ENCODE measurements at places on chromosomes 2 and 18.

DNA sequence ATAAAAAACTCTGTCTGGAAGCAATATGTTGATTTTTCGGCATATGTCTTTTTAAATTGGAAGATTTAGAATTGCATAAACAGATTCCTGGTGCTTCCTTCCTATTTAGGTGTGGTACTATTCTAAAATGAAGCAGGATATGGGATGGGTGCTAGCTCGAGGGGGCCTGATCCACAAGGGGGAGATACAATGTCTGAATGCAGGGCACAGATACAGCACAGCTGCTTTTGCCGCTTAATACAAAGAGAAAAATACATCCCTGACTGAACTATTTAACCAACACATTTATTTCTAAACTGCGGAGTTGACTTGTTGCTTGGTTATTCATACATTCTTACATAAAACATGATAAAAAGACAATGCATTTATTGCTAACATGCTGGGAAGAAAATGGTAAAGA is 169.1 kb downstream of the TMEFF2 start:
- DNase-seq: no peak

DNA sequence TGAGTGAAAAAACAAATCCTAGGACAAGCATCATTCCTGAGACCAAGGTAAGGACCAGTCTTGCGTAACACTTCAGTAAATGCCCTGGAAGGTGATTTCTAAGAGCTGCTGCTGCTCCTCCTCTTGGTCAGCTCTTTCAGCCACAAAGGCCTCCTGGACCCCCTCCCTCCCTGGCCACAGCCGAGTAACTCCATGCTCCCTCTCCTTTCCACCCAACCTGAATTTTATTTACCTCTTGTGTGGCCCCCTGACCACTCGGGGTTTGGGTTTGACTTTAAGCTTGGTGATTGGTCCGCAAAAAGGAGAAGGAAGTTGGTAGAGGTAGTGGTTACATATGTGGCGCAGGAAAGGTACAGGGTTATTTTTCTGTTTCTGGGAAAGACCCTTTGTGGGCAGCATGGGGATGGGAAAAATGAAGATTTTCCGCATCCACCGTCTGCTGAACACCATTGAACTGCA is 9.2 kb downstream of the HTRA2 start:
- no peak for DNase-seq

DNA sequence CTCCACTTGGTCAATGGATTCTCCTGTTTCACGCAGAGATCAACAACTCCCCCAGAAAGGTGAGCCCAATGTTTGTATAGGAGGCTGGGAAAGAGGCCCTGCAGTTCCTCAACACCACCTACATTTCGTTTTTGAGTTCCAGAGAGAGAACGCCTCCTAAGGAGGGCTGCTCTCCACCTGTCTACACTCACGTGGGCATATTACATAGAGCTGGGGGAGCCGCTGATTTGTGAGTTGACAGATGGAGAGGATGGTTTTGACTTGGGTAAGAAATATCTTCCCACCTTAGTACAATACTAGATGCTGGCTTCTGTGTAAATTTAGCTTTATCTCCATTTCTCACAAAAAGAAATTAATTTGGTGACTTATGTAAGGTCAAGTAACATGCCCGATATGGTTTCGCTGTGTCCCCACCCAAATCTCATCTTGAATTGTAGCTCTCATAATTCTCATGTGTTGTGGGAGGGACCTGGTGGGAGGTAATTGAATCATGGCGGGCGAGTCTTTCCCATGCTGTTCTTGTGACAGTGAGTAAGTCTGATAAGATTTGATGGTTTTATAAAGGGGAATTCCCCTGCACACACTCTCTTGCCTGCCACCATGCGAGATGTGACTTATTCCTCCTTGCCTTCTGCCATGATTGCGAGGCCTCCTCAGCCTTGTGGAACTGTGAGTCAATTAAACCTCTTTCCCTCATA is 274.5 kb upstream of the PXDN start:
- DNase-seq: no peak

GRCh38 chr2:118665784-118666529 is 181.5 kb downstream of the EN1 start:
- DNase-seq: no peak

DNA sequence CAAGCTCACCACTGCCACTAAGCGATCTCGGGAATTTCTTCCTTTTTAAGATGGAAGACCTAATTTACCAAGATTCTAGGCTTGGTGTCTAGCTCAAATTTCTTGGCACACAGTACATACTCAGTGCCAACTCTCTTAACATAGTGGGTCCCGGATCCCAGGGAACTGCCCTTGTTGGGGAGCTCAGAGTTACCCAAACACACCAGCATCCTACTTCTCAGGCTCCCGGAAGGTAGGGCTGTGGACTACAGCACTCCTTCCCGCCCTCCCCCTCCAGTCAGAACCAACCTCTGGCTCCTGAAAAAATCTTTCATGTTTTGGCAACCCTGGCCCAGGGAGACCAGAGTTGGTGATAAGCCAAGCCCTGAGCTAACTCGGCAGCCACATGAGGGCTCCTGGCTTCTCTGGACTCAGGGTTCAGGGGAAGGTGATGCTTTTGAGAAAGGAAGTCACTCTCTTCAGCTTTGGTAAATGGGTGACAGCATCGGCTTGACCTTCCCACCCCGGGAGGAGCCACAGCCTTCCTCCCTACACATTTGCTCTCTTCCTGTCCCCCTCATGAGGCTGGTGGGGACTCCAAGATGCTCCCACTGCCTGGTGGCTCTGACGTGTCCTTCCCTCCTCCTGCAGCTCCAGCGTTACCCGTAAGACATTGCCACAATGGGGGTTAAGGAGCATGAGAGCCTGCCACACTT is 8.8 kb downstream of the ODC1 start:
- DNase-seq: no peak

DNA sequence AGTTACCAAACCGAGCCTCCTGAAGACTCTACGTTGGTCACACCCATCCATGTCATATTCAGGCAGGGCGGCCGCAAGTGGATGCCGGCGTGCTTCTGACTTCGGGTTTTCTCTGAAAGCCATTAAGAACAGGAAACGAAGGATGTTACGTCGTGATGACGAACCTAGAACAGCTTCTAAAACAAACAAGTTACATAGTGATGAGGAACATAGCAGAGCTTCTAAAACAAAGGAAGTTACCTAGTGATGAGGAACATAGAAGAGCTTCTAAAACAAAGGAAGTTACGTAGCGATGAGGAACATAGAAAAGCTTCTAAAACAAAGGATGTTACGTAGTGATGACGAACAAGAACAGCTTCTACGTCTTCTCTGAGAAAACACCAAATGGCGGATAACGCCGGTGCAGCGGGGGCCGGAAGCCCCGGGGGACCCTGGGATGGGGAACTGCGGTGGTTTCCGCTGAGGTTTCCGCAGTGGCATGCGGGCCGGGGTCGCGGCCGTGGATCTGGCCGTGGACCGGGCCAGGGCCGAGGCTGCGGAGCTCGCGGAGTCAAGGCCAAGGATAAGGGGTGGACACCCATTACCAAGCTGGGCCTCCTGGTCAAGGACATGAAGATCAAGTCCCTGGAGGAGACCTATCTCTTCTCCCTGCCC is 141.1 kb downstream of the SOCS6 start:
- no peak for DNase-seq

- no peak for DNase-seq
These were observed 62.1 kb downstream of the NUP35 start for GRCh38 chr2:183186296-183186695.

GRCh38 chr2:64276417-64277095 is 132.3 kb upstream of the PELI1 start:
- no peak for DNase-seq

- no peak for DNase-seq
These were observed 834 bp downstream of the PDCL3 start for GRCh38 chr2:100563407-100564247.

DNA sequence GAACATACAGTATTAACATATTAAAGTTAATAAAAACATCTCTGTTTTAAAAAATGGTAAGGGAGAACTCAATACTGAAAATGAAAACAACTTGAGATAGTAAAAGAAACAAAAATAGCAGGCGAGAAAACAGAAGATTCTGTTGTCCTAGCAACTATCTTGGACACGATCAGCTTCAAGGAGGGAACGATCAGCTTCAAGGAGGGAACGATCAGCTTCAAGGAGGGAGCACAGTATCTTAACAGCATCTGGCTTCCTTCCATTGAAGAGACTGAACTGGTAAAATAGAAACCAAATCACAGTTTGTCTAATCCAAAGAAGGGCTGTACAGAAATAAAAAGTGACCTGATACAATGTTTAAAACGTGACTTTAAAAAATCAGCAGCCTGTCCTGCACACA is 51.8 kb downstream of the NDUFA10 start:
- no peak for DNase-seq

- no peak for DNase-seq
These were observed 250 bp downstream of the ACTR1B start for GRCh38 chr2:97663626-97663961.

DNA sequence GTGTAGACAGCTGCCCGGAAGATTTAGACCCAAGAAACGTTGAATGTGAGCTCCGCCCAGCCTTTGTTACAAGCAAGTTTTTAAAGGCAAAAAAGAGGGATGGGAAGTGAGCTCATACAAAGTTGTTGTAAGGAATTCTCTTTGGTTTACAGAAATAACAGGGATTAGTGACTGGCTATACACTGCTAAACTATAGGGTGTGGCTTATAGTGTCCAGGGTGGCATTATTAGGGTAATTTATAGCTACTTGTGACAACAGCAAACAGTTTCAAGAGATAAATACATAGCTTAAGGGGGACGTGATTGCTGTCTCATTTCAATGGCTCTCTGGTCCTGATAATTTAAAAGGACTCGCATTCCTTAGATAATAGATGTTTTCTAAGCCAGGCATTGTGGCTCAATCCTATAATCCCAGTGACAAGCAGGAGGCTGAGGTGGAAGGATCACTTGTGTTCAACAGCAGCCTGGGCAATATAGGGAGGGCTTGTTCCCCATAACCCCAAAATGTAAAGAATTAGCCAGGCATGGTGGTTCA is 66.5 kb upstream of the TGIF1 start:
- DNase-seq: no peak

DNA sequence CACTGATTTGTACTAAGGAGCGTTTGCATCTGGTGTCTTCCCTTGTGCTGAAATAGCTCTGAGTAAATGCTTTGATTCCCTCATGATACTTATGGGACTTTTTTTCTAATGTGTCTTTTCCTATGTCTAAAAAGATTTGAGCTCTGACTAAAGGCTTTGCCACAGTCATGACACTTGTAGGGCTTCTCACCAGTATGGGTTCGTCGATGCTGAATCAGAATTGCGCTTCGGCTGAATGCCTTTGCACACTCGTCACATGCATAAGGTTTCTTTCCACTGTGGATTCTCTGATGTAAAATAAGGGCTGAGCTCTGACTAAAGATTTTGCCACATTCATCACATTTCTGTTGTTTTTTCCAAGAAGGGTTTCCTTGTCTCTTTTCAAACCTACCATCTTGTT is 8.0 kb downstream of the ZNF396 start:
- no peak for DNase-seq

DNA sequence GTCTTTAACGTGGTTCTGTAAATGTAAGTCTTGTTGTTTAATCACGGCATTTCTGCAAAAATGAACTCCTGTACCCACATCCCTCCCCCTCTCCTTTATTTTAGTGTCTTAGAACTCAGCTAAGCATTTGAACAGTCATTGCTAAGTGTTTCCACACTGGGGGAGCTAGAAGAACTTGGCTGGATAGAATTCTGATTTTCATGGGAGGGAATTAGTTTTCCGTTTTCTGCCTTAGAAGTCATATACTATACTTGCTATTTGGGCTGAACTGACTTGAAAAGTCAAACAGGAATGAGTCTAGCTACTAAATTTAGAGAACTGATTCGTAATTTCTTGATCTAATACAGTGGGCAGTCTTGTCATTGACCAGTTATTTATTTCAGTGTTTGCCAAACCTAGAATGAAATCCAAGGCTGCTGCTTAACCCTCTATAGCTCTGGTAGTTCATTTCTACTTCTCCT is 61.1 kb downstream of the FMNL2 start:
- DNase-seq: no peak

- no peak for DNase-seq
These were observed 376.1 kb downstream of the XIRP2 start for GRCh38 chr2:167264380-167264779.
